ENCODE measurements at places on chromosomes 16 and 17. TPM values are rescaled to one million over a fixed set of nuclear protein-coding genes. Genes with fewer than 3 reads are reported as not detected.

GRCh38 chr17:35245196-35245486 is 2.3 kb downstream of the SLFN5 start:
- H3K4me3 ChIP-seq: no peak overlapping the region
- no peaks in the 10 kb centered on the region for H3K27me3 ChIP-seq
- H3K36me3 ChIP-seq: no peaks in the 10 kb centered on the region

DNA sequence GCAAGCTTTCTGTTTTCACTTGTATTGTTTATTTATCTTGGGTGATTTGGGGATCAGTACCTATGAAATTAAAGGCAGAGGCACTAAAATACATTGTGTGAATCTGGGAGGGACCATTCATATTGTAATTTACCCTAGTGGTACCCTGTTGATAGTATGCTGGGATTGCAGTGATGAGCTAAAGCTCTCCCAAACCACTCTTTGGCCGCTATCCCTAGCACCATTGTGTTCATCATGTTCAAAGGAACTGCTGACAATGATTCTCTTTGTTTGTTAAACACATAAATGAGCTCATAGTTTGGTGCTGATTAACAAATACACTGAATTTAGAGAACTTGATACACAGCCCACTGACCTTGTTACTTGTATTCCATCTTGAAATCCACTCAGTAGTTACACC is 1469.8 kb downstream of the CDH11 start:
- H3K36me3 ChIP-seq: no peaks in the 10 kb centered on the region
- H3K4me3 ChIP-seq: no peak overlapping the region
- DNase-seq: no peak
- no peaks in the 10 kb centered on the region for H3K4me1 ChIP-seq
- no peak overlapping the region for H3K27ac ChIP-seq

GRCh38 chr16:74297145-74297665 is 591 bp downstream of the PSMD7 start:
- H3K4me3 ChIP-seq: peak overlapping the region; percentile 97
- H3K36me3 ChIP-seq: no peaks in the 10 kb centered on the region
- peak; percentile 39 for DNase-seq
- peak overlapping the region; percentile 81 for H3K27ac ChIP-seq
- peaks cover 8% of the 10 kb centered on the region for H3K4me1 ChIP-seq
- H3K27me3 ChIP-seq: no peaks in the 10 kb centered on the region

GRCh38 chr16:66923866-66924265 is 1.5 kb downstream of the RRAD start:
- H3K27me3 ChIP-seq: no peaks in the 10 kb centered on the region
- H3K4me1 ChIP-seq: peaks cover 10% of the 10 kb centered on the region
- H3K36me3 ChIP-seq: no peaks in the 10 kb centered on the region

DNA sequence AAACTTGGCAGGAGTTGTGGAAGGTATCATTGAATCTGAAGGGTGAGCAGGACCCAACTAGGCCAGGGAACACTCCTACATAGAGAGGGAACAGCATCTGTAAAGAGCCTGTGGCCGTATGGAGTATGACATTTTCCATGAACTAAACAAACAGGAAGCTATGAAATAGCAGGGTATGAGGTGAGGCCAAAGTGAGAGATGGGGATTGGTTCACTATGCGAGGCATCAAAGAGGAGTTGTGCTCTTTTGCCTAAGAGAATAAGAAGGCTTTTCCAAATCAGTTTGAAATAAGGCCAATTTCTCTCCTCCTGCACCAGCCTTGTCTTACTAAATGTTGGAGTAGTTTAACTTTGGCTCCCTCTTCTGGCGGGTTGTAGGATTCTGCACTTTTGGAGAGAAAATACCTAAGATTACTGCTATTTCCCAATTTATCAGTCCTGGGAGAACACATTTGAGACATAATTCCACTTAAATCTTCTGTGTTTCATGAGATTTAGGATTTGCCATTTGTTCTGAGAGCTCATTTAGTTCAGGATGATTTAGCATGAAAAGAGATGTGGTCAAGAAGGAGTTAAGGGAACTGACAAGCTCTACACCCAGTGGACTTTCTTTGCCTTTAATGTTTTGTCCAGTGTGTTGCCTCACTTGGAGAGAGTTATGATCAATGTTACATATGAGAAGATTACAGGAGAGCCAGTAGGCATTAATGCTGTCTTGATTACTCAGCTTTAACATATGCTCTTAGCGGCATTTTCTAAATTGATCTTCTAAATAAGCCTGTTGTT is 55.4 kb downstream of the TNRC6C start:
- H3K27me3 ChIP-seq: no peaks in the 10 kb centered on the region
- H3K4me3 ChIP-seq: no peak overlapping the region
- DNase-seq: no peak

DNA sequence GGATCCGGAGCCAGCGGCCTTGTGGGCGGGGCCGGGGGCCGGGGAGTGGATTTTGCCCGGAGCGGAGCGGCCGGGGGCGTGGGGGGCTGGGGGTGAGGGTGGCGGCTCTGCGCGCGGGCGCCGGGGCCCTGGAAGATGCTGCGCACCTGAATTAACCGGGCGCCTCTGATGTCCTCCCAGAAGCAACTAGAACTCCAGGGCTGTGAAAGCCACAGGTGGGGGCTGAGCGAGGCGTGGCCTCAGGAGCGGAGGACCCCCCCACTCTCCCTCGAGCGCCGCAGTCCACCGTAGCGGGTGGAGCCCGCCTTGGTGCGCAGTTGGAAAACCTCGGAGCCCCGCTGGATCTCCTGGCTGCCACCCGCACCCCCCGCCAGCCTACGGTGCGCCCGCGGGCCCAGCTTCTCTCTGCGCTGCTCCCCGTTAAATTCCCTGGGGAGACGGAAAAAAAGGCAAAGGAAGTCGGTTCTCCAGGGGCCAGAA is 549 bp downstream of the SLC26A11 start:
- peak overlapping the region; percentile 65 for H3K27ac ChIP-seq
- H3K4me1 ChIP-seq: peaks cover 10% of the 10 kb centered on the region
- peak overlapping the region; percentile 99 for H3K4me3 ChIP-seq
- H3K27me3 ChIP-seq: no peaks in the 10 kb centered on the region

Gene CLEC19A
- polyA plus RNA-seq: not detected

Gene KRT33B
- not detected for polyA plus RNA-seq

DNA sequence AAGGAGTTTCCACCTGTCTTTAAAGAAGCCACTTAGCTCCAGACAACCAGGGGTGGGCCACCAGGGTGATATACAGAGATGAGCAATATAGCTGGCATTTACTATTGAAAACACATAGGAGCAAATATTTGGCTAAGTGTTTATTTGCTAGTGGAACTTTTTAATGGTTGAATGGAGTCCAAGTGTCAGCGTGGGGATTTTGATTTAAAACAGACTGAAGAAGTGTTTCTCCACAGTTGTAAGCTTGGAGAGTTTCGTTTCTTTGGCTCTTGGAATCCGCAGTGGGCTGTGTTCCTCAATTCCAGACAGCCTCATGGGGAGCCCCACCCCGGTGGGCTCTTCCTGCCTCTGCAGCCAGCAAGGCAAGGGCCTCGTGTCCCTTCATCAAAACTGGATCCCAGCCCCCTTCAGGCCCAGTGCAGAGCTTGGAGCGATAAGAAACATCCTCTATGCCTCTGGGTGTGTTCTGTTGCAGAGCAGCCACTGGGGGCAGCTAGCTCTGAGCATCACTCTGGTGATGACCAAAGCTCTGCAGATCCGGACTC is 36.1 kb downstream of the NOG start:
- H3K27me3 ChIP-seq: no peaks in the 10 kb centered on the region
- no peak overlapping the region for H3K27ac ChIP-seq
- no peaks in the 10 kb centered on the region for H3K36me3 ChIP-seq
- DNase-seq: no peak
- no peak overlapping the region for H3K4me3 ChIP-seq
- H3K4me1 ChIP-seq: no peaks in the 10 kb centered on the region

GRCh38 chr16:86048221-86048620 is 149.3 kb downstream of the IRF8 start:
- H3K36me3 ChIP-seq: no peaks in the 10 kb centered on the region
- no peaks in the 10 kb centered on the region for H3K4me1 ChIP-seq
- no peaks in the 10 kb centered on the region for H3K27me3 ChIP-seq
- DNase-seq: no peak

Gene SLC5A10
- polyA plus RNA-seq: not detected

GRCh38 chr16:10684511-10685151 is 10.1 kb downstream of the TEKT5 start:
- no peak for DNase-seq
- H3K27ac ChIP-seq: no peak overlapping the region
- H3K27me3 ChIP-seq: no peaks in the 10 kb centered on the region
- H3K4me1 ChIP-seq: peaks cover 4% of the 10 kb centered on the region
- H3K4me3 ChIP-seq: no peak overlapping the region

- H3K36me3 ChIP-seq: no peaks in the 10 kb centered on the region
- no peaks in the 10 kb centered on the region for H3K27me3 ChIP-seq
- DNase-seq: no peak
- no peaks in the 10 kb centered on the region for H3K4me1 ChIP-seq
- no peak overlapping the region for H3K4me3 ChIP-seq
Observed at GRCh38 chr16:4873091-4873490, 25.8 kb downstream of the UBN1 start.

GRCh38 chr17:57739402-57740234 is 5.5 kb downstream of the CCDC182 start:
- DNase-seq: no peak
- H3K27me3 ChIP-seq: no peaks in the 10 kb centered on the region
- no peak overlapping the region for H3K27ac ChIP-seq
- no peaks in the 10 kb centered on the region for H3K36me3 ChIP-seq
